GM06990 (cell line): ENCODE measurements at places on chromosomes 11 and 22.

DNA sequence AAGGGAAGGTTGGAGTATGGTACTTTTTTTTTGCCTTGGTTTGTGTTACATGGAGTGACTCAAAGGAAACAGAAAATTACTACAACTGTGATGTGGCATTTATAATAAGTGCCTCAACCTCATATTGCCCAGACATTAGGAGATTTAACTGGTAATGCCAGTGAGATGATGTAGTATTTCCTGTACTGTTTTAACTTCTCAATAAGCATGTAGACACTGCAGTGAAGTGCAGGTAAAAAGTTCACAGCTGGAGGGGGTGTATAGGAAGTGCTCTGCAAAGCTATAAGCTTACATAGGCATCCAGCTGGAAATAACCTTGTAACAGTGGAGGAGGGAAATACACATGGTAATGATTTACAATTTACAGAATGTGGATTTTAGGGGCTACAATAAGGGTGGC lies 138.2 kb upstream of the MTMR2 start:
- DNase-seq: no peak

GRCh38 chr22:50641696-50642607 lies 14.0 kb upstream of the ARSA start:
- DNase-seq: no peak

DNA sequence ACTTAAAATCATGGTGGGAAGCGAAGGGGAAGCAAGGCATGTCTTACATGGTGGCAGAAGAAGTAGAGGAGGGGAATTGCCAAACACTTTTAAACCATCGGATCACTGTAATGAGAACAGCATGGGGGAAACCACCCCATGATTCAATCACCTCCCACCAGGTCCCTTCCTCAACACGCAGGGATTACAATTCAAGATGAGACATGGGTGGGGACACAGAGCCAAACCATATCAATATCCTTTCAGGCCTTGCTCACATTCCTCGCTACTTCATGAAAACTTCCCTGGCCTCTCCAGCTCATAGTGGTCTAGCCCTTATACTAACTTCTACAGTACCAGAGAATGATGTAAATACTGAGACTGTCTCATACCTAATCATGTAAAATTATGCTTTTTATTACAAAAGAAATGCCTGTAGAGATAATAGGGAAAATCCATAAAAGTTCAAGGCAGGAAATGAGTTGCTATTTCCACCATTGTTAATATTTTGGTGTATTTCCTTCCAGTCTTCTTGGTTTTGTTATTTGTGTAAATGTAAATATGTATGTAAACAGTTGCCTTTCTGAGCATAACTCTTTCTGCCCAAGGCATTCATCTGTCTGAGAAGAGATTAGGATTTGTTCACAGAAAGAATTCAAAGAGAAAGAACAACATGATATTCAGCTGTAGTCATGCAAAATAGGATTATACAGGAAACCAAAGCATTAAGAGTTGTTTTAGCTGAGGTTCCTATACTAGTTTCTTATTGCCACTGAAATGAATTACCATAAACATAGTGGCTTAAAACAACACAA lies 104.3 kb upstream of the LDLRAD3 start:
- no peak for DNase-seq

DNA sequence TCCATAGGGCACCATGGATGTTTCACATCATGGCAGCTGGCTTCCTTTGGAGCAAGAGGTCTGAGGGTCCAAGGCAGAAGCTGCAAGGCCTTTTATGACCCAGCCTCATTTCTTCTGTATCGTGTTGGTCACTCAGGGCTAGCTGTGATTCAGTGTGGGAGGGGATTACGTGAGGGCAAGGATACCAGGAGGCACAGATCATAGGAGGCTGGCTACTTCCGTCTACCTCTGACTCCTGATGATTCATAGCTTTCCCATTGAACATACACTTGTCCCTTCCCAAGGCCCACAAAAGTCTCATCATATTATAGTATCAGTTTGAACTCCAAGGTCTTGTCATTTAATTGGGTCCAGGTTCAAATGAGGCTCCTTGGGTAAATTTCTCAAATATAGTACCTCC lies 135.3 kb upstream of the ZBED5 start:
- no peak for DNase-seq

DNA sequence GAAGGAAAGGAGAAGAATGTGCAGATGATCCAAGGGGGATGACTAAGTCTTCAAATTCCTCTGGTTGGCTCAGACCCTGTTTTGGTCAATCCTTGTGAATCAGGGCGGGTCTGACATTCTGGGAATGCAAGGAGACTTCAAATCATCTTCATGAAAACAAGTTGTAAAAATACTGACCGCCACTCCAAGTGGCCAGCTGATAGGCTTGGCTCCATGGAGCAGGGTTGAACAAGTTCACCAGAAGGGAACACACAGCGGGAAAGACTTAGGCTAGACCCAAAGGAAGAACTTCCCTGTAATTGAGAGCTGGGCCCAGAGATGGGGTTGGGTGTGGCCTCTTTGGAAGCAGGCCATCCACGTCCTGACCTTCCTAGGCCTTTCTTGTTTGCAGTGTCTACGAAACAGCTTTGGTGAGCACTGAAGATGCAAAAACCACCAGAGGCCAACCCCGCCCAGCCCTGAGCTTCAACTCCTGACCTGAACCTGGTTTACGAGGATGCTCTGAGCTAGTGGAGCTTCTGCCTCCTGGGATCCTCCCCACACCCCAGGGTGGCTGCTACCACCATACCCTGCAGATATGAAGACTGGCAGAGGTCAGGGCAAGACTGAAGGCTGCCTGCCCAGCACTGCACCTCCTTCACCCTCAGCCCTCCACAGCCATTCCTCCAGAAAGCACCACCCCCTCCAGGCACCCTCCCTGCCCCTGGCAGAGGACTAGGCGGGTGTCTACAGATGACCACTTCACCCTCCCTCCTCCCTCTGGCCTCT lies 26.1 kb downstream of the GDPD5 start:
- DNase-seq: no peak

DNA sequence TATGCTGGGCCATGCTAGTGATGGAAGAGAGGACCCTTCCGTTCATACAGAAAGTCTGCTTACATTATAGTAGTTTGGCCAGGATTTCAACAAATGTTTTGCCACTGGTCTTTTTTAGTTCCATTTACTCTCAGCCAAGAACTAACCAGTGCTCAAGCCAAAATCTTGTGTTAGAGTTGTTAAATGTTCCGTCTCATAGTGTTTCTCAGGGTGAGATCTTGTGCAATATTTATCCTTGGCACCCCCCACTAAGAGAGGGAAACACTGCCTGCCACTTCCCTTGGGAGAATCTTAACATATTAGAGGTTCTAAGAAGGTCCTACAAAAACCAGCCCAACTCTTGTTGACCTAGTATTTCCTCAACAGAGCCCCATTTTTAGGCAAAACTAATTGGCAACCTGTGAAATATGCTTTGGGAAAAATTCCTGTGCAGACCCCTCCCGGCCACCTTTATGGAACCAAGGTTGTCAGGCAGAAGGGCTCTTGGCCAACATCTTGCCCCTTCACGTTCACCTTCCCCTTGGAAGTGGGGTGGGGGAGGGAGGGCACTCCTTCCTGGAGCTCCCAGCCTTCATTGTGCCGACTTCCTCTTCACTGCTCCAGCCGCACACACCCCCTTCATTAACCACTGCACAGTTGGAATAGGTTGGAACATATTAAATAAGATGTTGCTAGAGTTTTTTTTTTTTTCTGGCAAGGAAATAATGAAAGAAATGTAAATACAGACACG lies 173.2 kb upstream of the SORL1-AS1 start:
- DNase-seq: no peak

GRCh38 chr11:62791501-62792201 lies at the start of gene TMEM223:
TSS of gene TMEM223 (minus strand) at chr11:62792006. CDS start at chr11:62791994, 12 bp downstream.
- peak; percentile 86 for DNase-seq

DNA sequence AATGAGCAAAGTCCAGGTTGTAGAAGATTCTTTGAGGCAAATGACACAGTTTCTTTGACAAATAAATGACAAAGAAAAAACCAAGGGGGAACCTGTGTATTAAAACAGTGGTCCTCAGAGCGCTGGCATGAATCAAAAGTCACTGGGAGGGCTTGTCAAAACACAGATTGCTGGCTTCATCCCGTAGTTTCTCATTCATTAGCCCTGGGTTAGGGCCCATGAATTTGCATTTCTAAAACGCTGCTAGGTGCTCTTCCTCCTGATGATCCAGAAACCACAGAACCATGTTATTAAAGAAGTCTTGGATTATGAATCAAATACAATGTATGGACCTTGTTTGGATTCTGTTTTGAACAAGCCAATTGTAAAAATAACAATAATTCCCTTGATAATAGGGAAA lies 92.7 kb downstream of the YAP1 start:
- DNase-seq: no peak

- peak; percentile 49 for DNase-seq
These were observed 6.5 kb downstream of the EXPH5 start for GRCh38 chr11:108587109-108587508.

DNA sequence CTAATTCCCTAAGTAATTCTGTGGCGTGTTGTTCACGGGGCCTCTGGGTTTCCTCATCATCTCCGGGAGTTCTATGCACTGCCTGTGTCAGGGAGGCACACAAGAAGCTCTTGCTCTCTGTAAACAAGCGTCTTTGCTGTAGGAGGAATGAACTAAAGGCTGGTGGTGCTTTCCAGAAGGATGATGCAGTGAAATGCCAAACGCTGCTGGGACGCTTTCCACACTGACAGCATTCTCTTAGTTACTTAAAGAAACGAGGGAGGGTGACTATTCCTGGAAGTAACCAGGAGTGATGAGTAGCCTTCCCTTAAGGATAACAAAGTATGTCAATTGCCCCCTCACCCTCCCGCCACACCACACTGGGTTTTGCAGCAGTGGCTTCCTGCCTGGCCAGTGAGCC lies 38.5 kb upstream of the NUP50 start:
- no peak for DNase-seq

DNA sequence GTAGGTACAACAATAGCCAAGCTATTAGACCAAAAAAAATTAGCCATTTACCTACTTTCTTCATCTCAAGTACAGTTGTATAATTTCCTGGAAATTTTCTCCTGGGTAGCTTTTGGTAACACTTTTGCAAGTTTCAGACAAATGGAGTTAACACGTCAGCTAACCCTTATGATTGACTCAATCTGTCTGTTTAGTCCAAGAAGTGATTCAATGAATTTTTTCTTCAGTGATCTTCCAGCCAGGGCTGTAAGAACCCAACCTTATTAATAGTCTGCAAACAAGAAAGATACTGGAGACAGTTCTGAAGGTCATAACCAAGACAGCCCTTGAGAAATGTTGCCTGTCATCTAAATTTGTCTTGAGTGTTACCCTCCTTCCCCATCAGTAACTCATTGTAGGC lies 30.1 kb upstream of the FIBIN start:
- DNase-seq: no peak

DNA sequence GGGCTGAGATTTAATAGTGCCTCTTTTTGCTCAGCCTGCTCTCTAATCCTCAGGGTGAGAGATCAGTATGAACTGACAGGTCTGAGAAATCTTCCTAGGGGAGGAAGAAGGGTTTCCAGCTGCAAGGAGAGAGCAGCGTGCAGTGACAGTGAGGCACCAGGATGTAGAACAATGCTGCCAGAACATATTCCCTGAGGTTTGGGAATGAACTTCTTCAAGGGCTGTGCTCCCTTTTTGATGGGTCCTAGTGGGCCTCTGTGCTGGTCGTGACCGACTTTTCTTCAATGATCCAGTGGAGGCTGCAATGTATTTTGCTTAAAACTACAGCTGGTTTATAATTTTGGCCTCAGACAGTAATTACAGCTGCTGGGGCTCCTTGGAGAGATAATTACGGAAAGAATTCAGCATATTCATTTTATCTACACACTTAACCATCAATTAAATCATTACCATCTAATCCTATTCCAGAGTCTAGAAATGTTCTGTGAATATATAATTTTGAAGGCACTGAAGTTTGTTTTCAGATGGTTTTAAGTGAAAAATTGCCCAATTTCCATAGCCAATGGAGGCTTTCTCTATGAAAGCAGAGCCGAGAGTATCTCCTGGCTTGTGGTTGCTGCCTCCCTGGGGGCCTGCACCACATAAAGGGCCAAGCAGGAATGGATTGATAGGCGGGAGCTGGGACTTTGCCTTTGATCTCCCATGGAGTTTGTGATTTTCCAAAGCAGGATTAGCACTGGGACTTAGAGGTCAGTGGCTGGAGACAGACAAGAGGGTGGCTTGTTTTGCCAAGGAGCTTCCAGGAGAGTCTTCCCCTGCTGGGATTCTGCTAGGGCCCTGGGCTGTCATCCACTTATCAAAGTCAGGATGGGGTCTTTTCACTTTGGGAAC lies 41.0 kb upstream of the OLFML1 start:
- DNase-seq: no peak

- no peak for DNase-seq
These were observed 3.9 kb upstream of the IL17REL start for GRCh38 chr22:50016308-50016987.

DNA sequence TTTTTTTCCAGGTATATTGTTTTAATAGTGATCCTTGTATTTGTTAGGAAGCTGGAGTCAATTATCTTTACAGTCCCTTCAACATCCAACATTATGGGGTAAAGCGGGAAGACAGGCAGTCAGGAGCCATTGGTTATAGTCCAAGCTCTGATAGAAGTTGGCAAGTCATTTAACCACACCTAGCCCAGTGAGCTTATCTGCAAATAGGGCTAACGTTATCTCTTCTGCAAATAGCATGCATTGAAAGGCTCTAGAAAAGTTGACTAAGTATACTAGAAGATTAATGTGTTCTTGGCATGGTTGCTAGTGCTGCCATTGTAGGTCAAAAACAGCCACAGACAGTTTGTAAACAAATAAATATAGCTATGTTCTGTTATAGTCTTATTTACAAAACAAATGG lies 520.7 kb downstream of the OPCML start:
- no peak for DNase-seq

DNA sequence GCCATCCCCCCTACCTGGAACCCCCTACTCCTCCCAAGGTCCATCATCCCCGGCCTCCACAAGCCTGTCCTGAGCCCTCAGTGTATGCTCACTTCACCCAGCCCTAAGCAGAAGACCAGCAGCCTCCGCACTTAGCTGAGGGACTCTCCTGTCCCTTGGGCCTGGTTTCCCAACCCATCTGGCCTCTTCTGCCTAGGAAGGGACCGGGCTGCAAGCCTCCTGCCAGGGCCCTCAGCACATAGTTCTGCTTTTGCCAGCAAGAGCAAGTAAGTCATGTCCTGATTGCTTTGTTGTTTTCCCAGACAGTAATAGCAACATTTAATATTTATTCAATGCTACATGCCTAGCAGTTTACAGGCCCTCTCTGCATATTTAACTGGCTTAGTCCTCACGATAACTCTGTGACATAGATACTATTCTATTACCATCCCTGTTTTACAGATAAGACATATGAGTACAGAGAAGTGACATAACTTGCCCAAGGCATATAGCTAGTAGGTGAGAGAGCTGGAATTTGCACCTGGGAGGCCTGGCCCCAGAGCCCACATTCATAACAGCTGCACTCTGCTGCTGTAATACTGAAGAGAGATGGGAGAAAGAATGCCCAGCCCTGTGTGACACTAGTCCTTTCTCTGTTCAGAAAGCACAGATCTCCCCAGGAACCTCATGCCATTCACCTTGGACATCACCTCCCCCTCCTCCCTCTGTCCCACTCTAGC lies 139.2 kb downstream of the PARVA start:
- DNase-seq: no peak
